ENCODE measurements at places on chromosomes 3 and 15.

- DNase-seq: no peak
Measured at GRCh38 chr3:186339180-186339918, 22.7 kb downstream of the DGKG start.

- no peak for DNase-seq
Measured at GRCh38 chr3:61807865-61808276, 246.5 kb downstream of the PTPRG start.

- DNase-seq: no peak
Measured at GRCh38 chr15:70597056-70597603, 166.2 kb downstream of the UACA start.

GRCh38 chr15:43911235-43911781 is 84.5 kb downstream of the WDR76 start:
- DNase-seq: no peak

GRCh38 chr15:41836073-41836472 is 2.6 kb upstream of the PLA2G4B start:
- DNase-seq: no peak

- no peak for DNase-seq
Measured at GRCh38 chr15:90028376-90028944, 27.3 kb downstream of the ZNF710 start.

- no peak for DNase-seq
Measured at GRCh38 chr3:197847866-197848401, 56.9 kb downstream of the LRCH3 start.

GRCh38 chr15:53522991-53523390 is 236.5 kb downstream of the WDR72 start:
- DNase-seq: no peak

GRCh38 chr15:25345943-25346342 is 92.9 kb downstream of the UBE3A start:
- no peak for DNase-seq

DNA sequence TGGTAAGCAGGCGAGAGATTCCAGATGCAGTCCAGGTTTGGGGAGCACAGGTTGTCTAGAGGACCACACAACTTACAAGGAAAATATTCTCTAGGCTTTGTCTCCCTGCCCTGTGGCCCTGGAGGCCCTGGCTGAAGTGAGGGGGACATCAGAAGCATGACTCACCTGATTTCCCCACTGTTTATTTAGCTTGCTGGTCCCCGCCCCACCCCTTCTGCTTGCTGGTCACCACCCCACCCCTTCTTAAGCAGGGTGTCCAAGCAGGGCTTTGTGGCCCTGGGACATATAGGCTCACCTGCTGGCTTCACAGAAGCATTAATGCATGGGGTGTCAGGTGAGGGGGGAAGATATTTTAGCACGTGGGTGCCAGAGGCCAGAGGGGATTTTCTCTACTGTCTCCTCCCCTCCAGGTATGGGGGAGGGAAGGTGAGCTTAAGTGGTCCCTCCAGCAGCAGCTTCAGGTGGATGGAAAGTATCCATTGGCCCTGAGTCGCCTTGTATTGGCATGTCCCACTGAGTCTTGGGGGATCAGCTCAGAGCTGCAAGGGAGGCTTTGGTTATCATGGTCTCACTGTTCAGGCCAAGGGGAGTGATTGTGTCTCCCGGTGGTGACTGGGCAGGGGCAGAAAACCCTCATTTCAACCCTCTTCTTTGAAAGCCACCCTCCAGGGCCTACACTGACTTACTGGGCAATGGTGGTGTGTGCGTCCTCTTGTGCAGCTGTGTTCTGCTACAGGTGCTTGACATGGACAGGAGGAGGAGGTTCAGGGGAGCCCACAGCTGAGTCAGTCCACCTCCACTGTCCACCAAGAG is 49.8 kb downstream of the GASK1A start:
- no peak for DNase-seq

- DNase-seq: no peak
Measured at GRCh38 chr3:114081037-114081436, 24.5 kb downstream of the QTRT2 start.

- no peak for DNase-seq
Measured at GRCh38 chr3:137692803-137693431, 71.2 kb upstream of the SOX14 start.

DNA sequence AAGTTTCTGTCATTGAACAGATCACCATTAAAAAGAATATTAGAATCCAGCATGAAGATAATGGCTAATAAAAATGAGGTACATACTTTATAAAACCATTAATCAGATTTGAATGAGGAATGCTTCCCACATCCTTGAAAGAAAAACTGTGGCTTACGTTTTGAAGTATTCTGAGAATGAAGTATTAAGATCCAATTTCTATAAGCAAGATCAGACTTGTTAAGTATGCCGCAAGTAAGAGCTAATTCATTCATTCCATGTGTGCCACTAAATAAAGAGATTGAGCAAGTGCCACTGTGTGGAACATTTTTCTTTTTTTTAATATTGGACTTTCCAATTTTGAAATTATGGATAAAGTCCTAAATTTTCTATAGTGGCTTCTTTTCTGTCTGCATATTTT is 30.6 kb downstream of the NMD3 start:
- no peak for DNase-seq

Measured in activated naive CD4-positive, alpha-beta T cell (primary cell).